ENCODE measurements at places on chromosomes 6 and 20.

DNA sequence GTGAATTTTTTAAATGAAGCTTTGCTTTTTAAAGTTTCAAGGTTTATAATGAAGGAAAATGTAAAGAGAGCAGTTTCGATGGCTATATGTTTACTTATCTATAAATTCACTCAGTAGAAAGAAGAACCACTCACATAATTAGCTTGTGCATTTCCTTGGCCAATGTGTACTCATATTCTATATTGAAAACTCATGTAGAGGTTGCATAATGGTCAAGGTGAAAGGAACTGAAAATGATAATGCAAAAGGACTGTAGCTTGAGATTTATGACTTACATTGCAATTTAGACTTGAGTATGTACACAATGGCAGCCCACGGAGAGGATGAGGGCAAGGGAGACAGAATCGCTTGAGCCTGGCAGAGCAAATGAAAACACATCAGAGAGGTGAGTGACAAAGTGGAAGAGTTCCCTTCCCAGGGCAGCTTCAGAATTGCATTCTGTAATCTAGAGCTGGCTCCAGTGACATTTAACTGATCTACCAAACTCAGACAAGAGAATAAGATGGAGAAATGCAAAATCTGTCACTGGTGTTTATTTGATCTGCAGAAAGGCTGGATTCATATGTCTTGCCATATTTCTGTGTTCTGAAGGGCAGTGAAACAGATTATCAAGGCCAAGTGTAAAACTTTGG is 191.8 kb downstream of the TMEM200A start:
- no peak for DNase-seq

DNA sequence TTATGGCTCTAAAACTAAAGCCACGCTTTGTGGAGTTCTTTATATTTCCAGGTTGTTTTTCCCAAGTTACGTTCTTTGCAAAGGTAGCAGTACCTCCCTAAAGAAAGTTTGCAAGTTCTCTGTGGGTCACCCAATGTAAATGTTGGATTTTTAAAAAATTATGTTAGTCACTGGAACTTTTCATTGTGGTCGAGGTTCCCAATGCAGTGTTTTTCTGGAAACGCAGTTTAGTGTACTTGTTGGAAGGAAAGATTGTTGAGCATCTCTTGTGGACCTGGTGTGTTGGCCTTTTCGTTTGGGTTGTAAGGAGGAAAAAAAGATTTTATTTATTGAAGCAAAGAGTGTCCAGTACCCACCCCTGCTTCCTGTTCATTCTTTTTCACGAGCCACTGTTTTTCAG is 1.4 kb downstream of the TOP1 start:
- no peak for DNase-seq

- DNase-seq, result no peak
Observed at GRCh38 chr6:114740547-114740946, 397.7 kb upstream of the HS3ST5 start.

DNA sequence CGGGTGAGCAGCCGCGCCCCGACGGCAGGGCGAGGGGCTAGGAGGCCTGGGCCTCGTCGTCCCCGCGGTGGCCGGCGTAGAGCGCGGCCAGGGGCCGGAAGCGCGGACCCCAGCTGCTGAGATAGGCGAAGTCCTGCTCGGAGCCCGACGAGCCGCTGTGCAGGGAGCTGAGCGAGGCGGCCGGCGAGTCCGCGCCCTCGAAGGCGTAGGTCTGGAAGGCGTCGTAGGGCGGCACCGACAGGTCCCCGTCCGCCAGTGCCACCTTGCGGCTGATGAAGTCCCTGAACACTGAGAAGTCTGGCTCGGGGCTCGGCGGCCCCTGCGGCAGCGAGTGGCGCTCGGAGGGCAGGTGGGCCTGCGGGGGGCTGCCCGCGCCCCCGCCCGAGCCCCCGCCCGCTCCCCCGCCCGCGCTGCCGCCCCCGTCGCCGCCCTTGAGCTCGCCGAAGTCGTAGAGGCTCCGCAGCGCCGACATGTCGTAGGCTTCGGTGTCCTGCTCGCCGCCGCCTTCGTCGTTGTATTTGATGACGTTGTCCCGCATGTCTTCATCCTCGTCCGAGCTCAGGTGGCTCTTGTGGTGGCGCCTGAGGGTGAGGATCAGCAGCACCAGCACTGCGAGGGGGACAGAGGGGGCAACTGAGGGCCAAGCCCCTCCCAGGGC is 56.5 kb downstream of the CD40 start:
- DNase-seq, result peak; percentile 74

DNA sequence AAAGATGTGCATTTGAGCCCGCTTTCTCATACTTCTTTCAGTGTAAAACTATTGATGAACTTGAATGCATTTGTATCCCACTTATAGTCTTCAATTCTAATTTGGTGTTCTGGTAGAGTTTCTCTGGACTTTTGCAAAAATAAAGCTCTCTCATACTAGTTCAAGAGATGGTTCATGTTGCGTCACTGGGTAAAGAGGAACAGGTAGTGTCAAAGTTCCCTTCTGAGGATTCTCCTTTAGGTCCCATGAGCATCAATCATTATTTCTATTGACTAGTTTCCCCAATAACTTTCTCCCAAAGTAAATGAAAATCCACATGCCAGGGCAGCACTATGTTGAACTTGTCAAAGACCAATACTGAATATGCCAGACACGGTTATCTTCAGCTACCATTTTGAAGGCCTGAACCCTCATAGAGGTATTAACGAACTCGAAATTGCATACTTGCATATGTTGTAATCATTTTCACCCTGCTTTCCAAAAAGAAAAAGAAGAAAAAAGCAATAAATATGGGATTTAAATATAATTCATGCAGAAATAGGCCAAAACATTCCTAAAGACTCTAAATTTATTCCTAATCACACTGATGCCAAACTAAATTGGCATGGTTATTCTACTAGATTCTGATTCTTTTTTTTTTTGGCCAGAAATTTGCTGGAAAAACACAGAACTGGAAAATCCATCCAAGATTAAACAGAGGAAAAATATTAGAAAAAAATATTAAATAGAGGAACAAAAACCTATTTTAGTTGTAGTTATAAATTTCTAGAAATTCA is 84.5 kb downstream of the SGK1 start:
- DNase-seq, result no peak

DNA sequence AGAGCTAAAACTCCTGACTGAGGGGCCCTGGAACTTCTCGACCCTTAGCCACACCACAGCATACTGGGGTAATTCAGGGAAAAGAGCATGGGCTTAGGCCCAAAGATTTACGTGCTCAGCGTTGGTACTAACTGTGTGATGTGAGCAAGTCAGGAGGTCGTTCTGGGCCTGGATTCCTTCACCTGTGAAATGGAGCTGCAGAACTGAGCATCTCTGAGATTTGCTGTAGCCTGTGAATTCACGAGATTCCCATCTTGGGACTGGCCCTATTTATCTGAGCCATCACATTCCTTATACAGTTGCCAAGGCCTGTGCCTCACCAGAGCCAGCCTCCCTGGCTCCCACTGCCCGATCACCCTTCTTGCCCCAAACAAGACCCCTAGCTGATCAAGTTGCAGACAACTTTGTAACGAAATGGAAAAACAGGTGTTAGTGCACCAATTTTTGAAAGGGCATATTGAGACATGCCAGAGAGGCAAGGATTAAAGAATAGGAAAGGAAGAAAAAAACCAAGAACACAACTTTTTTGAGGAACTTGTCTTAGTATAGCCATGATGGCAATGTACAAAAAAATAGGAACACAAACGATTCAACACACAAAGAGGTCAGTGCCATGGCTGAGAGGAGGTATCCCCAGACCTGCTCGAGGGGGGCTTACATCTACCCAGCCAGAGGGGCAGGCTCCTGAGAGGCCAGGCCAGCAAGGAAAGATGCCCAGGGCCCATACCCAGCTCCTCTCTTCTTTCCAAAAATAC is 323.0 kb upstream of the JARID2 start:
- no peak for DNase-seq

- DNase-seq, result no peak
Observed at GRCh38 chr6:4380881-4381281, 245.5 kb upstream of the ECI2 start.

- no peak for DNase-seq
Observed at GRCh38 chr20:8368670-8369069, 236.6 kb downstream of the PLCB1 start.

GRCh38 chr6:105424175-105424783 is 21.4 kb upstream of the PREP start:
- DNase-seq, result no peak

DNA sequence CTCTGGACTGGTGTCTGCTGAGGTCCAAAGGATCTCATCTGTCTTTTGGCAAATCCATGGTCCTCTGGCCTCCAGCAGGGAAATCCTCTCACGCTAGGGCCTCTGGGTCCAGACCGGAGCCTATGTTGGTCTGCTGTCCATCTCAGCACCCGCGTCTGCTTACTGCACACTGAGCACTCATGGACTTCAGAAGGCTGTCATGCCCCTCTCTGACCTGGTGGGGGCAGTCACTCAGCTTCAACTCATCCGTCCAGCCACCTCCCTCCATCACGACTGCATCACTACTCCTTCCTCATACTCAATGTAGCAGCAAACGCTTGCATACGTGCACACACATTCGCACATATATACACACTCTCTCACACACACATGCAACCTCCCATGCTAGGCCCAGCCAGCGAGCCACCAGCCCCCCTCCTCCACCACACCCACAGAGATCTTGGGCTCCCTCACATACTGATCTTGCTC is 33.3 kb downstream of the GABRR2 start:
- peak; percentile 71 for DNase-seq

GRCh38 chr6:133456944-133457343 is 215.8 kb downstream of the EYA4 start:
- DNase-seq, result no peak

- no peak for DNase-seq
Observed at GRCh38 chr20:38878866-38879265, 47.4 kb upstream of the FAM83D start.

- no peak for DNase-seq
Observed at GRCh38 chr6:158916617-158917016, 83.4 kb downstream of the RSPH3 start.

DNA sequence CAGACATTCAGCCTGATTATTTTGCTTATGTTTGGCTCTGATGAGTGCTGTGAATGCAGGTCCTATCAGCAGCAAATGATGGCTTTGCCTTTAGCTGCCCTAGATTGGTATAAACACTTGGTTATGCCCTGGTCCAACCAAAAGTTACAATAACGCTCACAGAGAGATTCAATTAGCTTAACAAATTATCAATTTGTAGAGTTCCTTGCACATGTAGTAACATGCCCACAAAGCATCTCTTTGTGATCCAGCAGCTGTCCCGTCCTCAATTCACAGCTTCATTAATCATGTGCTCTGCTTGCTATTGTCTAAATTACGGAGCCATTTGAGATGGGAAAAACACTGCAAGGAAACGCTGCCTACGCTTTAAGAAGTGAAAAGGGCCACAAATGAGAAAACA is 457.9 kb downstream of the HDGFL1 start:
- DNase-seq, result no peak

DNA sequence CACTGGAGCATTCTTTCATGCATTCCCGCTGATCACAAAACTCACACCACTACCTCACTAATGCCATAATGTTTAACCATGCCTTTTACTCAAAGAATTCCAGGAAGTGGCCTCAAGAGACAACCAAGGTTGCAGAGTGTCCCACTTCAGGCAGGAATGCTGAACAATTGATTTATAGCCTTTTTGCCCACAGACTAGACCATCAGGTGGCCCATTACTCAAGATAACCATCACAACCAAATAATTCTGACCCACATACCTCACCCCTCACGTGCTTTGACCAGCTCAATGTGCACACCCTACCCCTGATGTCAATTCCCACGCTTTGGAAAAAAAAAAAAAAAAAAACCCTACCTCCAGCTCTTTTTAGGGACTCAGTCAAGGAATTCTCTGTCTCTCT is 220.6 kb upstream of the UFL1 start:
- DNase-seq, result no peak

DNA sequence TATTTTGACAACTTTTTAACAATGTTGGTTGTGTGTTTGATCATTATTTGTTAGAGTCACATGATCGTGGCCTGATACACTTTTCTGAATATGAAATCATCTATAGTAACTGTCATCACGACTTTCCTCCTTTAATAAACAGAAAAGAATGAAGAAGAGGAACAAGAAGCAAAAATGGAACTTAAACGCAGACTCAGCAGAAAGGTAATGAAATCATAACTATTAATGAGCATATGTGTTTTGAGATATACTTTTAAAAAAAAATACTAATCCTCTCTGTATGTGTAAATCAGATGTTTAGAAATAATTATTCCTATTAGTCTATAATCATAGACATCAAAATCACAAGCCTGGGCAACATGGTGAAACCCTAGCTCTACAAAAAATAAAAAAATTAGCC is 60.1 kb upstream of the LTV1 start:
- no peak for DNase-seq

GRCh38 chr6:155080881-155081845 is 86.0 kb downstream of the TIAM2 start:
- DNase-seq, result no peak

DNA sequence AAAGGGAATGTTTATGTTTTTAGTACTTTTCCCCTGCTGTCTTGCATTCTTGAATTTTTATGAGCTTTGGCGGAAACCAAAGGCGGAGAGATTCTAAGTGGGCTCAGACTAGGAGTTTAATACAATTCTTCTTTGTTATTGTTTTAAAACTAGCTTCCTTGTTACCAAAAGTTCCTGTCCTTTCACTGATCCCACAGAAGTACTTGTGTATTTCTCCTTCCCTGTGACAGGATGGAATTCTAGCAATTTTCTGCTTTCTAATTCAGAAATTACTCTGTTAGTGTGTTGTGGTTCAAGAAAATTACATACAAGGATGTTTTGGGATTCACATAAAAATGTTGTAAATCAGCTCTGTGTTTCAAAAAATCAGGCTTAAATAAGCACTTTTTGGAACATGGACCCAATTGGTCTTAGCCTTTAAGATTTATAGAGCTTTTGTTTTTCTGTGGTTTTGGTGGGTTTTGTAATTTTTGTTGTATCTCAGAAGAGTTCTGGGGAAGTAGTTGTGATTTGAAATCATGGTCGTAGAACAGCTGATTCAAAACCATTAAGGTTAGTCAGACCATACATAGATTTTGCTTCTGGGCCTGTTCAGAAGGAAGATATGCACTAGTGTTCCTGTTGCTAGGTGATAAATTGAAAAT is 17.6 kb upstream of the CTAGE9 start:
- DNase-seq, result no peak

GRCh38 chr6:20686142-20686541 is 151.9 kb downstream of the CDKAL1 start:
- DNase-seq, result no peak

GRCh38 chr20:15834857-15835256 is 738.4 kb downstream of the KIF16B start:
- DNase-seq, result no peak

- no peak for DNase-seq
Observed at GRCh38 chr6:53504512-53504911, 40.4 kb downstream of the GCLC start.

GRCh38 chr6:146543940-146544615 is 445 bp downstream of the RAB32 start:
- no peak for DNase-seq

GRCh38 chr6:150588888-150589499 is 10.7 kb upstream of the PLEKHG1 start:
- DNase-seq, result no peak

- DNase-seq, result no peak
Observed at GRCh38 chr6:121652223-121652622, 216.8 kb downstream of the GJA1 start.
